CD4-positive, alpha-beta T cell treated with Interleukin-1 beta for 1 hour (primary cell): ENCODE measurements at places on chromosomes 6 and 20.

GRCh38 chr6:149059557-149059956 lies 258.0 kb upstream of the TAB2 start:
- DNase-seq, result no peak

- no peak for DNase-seq
Measured at GRCh38 chr6:111150577-111150976, 63.3 kb downstream of the SLC16A10 start.

DNA sequence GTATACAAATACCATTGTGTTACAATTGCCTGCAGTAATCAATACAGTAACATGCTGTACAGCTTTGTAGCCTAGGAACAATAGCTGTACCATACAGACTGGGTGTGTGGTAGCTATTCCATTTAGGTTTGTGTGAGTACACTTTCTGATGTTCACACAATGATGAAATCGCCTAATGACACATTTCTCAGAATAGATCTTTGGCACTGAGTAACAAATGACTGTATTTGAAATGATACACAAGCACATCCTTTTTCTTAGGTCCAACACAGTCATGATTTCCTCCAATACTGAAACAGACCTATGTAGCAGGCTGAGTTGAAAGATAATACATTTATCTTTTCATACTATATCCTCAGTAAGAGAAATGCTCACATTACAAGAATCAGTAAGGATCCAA lies 13.9 kb downstream of the KHDRBS2 start:
- no peak for DNase-seq

GRCh38 chr20:3084986-3085360 lies 449 bp upstream of the AVP start:
- no peak for DNase-seq

GRCh38 chr6:160135907-160136655 lies 14.5 kb downstream of the SLC22A1 start:
- DNase-seq, result no peak

DNA sequence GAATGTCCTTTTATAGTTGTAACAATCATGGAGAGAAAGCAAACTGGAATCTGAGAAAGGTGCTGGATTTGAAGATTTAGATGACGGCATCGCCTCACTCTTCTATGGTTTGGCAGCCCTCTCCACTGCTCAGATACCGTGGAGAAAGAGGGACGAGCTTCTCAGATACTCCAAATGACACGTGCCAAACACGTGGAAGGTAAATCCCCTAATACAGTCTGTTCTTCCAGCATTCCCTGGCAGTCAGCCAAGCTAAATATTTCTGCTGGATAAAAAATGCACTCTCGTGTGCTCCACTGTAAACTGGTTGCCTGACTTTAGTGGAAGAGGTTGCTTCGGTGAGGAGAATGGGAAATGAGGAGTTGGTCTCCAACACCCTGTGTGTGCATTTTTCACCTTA lies 16.7 kb upstream of the PRDM1 start:
- DNase-seq, result no peak

DNA sequence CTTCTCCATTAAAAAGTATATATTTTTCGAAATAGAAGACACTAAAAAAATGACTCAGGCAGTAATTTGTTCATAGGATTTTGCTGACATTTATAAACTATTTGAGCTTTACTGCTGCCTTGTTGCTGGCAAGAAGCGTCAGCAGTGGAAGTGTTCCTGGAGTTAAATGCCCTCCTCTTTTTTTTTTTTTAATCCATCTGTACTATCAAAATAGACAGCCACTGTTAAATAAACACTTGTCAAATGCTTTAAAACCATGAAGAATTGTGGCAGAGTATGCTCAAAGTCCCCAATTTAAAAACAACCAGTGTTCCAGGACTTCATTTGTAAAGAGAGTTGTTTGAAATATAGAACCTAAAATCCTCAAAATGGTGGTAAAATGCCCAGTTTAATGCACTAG lies 253.8 kb downstream of the NKAIN2 start:
- no peak for DNase-seq

GRCh38 chr6:111691345-111692225 lies 85.9 kb upstream of the TRAF3IP2 start:
- DNase-seq, result no peak

GRCh38 chr6:43856005-43856765 lies 86.2 kb downstream of the VEGFA start:
- DNase-seq, result no peak

- no peak for DNase-seq
Measured at GRCh38 chr6:12785301-12785700, 68.7 kb downstream of the PHACTR1 start.

DNA sequence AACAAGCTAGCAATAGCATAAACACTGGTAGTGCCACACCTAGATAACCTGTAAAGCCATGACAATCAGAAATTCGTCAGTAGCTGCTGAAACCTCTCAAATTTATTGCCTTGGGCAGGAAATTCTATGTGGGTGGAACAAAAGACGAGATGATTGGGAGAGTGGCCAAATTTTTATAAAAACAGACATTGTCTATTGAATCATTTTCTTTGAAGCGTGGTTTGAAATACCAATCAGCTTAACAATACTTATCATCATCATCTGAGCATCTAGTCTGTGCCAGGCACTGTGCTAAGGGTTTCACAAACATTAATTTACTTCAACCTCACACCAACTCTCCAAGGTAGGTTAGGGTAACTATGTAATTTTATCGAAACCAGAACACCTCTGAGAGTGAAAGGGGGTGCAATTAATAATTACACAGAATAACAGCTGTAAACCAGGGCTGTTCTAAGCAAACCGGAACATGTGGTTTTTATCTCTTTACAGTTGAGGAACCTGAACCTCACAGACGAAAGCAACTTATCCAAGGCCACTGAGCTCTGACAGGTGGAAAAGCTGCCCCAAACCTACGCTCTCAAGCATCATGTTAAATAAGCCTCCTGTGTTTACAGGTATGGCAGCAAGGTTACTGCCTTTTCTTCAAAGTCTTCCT lies 43.4 kb downstream of the NHSL1 start:
- DNase-seq, result peak; percentile 41

- DNase-seq, result no peak
Measured at GRCh38 chr20:25364180-25364788, 26.4 kb downstream of the ABHD12 start.

- DNase-seq, result no peak
Measured at GRCh38 chr6:71534921-71535320, 246.3 kb downstream of the OGFRL1 start.

DNA sequence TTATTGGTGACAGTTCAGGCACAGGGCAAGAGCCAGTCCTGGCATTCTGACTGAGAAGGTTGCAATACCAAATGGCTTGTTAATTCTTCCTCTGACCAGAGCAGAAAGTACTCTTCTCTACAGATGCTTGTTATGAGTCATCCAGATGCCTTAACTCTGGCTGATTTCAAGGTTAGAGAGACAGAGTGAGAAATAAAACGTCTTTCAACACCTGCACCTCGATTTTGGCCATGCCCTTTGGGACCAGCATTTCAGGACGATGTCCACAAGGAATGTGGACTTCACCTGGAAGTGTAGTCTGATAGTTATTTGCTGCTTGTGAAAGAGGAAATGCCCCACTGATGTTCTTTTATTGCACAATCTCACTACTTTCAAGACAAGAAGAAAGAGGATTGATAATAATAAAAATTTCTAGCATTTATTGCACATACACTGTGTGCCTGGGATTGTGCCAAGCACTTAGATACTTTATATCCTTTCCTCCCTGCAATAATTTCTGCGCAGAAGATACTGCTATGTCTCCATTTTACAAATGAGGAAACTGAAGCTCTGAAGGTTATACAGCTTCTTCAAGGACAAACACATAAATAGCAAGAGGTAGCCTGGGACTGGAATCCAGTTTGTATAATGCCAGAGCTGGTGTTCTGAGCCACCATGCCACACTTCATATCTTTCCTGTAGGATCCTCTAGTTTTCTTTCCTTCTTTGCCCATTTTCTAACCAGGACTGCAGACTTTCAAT lies 33.5 kb upstream of the MCM3 start:
- no peak for DNase-seq

GRCh38 chr20:10970109-10970508 lies 296.3 kb upstream of the JAG1 start:
- DNase-seq, result no peak

DNA sequence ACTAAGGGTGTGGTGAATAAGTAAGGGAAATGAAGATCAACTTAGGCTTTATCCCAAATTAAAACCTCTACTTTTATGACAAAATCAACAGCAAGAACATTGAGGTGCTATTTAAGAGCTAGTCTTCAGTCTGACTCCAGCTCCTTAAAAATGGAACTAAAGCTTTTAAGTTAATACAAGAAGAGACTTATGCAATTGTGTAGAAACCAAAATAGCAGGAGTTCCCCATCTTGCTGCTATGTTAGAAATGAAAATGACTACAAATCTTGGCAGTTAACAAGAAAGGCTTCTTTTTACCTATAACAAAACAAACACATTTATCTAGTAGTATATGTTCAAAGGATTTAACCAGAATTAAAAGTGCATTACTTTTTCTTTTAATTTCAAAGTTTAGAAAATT lies 25.7 kb downstream of the HMGN3 start:
- DNase-seq, result no peak

DNA sequence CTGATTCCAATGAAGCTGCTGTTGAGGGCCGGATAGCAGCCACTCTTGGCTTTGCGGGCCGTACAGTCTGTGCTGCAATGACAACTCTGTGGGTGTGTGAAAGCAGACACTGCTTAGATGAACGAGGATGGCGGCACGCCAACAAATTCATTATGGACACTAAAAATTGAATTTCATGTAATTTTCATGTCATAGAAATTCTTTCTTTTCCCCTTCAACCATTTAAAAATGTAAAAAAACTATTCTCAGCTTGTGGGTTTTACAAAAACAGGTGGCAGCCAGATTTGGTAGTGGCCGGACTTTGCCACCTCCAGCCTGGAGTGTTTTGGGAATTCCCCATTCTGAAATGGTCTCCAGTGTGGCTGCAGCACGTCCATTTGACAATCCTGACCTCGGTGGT lies 26.0 kb downstream of the MAS1 start:
- DNase-seq, result no peak

- no peak for DNase-seq
Measured at GRCh38 chr20:54345821-54346220, 129.6 kb upstream of the DOK5 start.

DNA sequence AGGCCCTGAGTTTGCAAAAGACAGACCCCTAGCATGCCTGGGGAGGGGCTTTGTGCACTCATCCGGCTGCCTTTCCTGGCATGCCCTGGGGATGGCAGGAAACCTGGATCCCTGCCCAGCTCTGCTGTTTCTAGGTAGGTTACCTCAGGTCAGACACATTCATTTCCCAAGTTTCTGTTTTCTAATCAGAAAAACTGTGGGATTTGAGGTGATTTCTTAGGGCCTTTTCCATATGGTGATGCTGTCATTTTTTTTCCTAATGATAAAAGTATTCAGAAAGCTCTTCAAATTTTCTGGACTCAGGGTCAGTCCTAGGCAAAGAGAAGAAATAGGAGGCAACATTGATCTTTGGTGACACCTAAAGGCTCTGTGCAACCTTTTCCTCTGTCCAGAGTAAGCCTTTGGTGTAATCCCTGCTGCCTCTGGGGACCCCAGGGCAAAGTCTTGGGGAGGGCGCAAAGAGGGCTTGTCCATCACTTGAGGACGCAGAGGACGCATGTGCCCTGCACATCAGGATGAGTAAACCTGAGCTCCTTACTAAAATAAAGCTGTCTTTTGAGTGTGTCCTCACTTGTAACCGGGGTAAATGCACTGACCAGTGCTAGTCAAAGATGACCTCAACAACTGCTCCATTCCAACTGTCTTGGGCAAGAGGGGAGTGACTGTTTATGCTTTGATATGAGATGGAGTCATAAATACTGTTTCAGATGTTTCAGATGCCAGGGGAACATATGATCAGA lies 13.5 kb upstream of the TRAM2 start:
- DNase-seq, result no peak

GRCh38 chr6:42177514-42178364 lies 4.6 kb downstream of the GUCA1A start:
- DNase-seq, result no peak

- DNase-seq, result no peak
Measured at GRCh38 chr6:70675822-70676221, 8.1 kb downstream of the SMAP1 start.

DNA sequence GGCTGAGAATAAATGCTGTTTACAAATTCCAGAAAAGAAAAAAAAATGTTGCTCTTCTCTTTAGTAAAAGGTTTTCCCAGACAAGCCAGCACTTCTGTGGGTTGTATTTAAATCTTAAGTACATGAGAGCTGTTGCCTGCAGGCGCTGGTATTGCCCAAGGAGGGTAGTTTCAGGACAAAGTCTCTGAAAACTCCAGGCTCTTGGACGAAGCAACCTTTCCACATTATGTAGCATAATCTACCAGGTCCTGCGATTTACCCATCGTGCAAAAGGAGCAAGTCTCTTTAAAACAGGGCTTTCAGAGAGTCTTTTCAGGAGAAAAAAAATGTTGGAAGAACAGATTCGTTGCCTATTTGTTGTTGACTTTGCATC lies 65.6 kb downstream of the PLG start:
- no peak for DNase-seq

- no peak for DNase-seq
Measured at GRCh38 chr6:150087336-150087735, 18.4 kb upstream of the ULBP3 start.

- no peak for DNase-seq
Measured at GRCh38 chr20:20835897-20836296, 123.5 kb upstream of the RALGAPA2 start.

GRCh38 chr20:63178889-63179686 lies 36.8 kb downstream of the YTHDF1 start:
- peak; percentile 69 for DNase-seq

GRCh38 chr6:33190504-33191107 lies 1.7 kb downstream of the COL11A2 start:
- no peak for DNase-seq

DNA sequence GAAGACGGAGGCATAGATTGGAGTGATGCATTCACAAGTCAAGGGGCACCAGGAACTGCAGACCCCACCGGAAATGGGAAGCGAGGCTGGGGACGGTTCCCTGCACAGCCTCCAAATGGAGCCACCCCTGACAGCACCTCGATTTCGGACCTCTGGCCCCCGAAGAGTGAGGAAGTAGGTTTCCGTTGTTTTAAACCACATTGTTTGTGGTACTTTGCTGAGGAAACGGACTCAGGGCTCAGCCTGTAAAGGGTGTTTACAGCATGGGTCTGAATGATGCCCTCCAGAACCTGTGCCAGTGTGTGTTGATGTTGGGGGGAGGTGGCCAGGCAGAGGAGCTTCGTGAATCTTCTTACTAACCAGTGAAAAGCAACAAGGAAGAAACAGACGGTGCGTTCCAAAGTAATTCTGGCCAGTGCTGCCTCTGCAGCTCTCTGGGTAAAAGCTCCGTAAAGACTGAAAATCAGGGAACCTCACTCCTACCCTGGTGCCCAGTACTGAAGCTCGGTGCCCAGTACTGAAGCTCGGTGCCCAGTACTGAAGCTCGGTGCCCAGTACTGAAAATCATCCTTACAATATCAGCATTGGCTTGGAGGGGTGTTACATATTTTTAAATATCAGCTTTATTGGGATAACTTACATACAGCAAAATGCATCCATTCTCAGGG lies 30.1 kb upstream of the CCR6 start:
- no peak for DNase-seq

GRCh38 chr20:23087587-23088251 lies 1.6 kb upstream of the CD93 start:
- DNase-seq, result peak; percentile 42
